ENCODE measurements at places on chromosomes 2 and 18.

GRCh38 chr18:11096411-11096810 lies 53.0 kb downstream of the PIEZO2 start:
- no peaks in the 10 kb centered on the region for H3K4me1 ChIP-seq
- H3K27me3 ChIP-seq = no peaks in the 10 kb centered on the region
- no peak overlapping the region for H3K27ac ChIP-seq
- no peak overlapping the region for H3K4me3 ChIP-seq

DNA sequence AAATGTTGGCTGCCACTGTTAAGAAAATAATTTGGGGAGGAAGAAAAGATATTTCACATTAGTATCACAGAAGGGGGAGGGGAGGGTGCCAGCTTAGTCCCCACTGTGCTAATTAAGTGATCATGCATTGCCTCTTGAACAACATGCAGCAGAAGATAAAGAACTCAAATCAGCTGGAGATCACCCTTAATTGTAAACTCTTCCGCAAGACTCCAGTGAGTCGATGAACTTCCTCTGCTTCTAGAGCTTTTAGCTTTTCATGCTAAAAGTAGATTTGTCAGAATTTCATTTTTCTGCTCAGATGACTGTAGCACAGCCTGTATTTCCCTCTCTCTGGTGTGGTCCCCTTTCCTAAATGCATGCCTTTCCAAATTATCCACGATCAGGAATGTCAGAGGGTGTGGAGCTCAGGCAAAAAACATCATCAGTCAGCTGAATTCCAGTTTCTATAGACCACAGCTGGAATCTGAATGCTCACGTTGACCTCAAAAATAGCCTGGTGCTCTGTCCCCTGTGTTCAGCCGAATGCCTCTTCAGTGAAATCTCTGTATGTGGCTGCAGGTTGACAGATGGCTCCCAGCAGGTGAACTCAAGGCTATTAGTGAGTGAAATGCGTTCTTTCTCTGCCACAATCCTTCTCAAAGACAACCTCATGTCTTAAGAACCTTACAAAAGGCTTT lies 156.8 kb upstream of the UNC80 start:
- H3K27ac ChIP-seq = no peak overlapping the region
- H3K4me1 ChIP-seq = no peaks in the 10 kb centered on the region
- H3K4me3 ChIP-seq = no peak overlapping the region
- no peaks in the 10 kb centered on the region for H3K36me3 ChIP-seq

DNA sequence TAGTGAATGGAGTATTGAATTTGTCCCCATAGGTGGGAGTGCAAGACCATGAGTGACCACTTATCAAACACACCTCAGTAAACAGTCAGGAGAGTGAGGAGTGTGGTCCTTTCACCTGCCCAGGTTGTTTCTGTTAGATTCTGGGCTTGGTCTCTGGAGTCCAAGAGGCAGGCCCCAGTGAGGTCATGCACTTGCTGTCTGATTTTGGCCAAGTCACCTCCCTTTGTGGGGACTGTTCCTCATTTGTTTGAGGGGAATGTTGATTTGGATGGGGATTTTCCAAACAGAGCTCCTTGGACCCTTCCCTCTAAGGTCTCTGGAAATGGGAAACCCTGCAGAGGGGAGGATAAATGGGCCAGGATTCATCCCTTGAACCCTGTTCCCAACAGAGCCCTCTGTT lies 7.3 kb downstream of the IL1RN start:
- no peaks in the 10 kb centered on the region for H3K36me3 ChIP-seq
- H3K4me1 ChIP-seq = no peaks in the 10 kb centered on the region
- no peak overlapping the region for H3K27ac ChIP-seq
- no peak overlapping the region for H3K4me3 ChIP-seq

DNA sequence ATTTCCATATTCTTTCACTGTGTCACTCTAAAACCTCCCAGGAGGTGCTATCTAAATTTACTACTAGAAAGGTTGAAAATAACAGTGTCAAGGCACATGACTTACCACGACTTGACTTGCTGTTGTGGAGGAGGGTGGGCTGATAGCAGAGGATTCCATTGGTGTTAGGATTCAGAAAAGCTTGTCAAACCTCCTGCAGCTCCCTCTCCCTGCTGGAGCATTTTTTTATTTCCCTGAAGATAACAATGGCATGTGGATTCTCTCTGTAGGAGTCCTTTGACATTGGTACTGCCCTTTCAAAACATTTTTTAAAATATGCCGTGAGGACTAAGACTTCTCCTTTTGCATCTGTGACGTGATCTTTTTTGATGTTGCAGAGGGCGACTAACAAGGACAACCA lies 696.9 kb upstream of the GYPC start:
- H3K27ac ChIP-seq = no peak overlapping the region
- no peak overlapping the region for H3K4me3 ChIP-seq
- H3K27me3 ChIP-seq = no peaks in the 10 kb centered on the region
- DNase-seq = no peak
- H3K4me1 ChIP-seq = no peaks in the 10 kb centered on the region
- no peaks in the 10 kb centered on the region for H3K36me3 ChIP-seq

DNA sequence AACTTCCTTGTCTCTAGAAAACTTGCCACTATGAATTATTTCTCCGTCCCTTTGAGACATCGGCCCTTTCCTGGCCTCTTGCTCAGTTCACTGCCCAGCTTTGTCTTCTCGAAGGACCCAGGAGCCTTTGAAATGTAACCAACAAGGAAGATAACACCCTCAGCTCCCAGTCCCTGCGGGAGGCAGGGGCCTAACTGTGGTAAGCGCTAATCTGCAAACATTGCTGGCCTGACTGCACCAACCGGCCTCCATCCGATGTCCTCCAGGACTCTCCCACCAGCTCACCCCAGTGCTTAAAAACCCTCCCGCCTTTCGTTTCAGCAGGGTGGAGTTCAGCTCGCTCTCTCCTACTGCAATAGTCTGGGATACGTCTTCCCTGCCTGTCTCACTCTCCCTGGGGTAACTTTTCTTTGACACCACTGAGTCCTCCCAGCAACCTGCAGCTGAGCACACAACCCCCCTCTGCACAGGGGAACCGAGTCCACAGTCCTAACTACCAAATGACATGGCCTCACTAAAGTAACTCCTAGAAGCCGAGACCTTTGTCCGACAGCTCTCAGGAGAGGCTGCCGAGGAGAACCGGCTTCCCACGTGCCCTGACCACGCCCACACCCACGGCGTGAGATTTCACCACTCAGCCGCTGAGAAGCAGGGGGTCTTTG lies 76.1 kb downstream of the MBP start:
- DNase-seq = no peak
- peaks cover 38% of the 10 kb centered on the region for H3K4me1 ChIP-seq
- no peaks in the 10 kb centered on the region for H3K36me3 ChIP-seq
- no peak overlapping the region for H3K27ac ChIP-seq
- no peaks in the 10 kb centered on the region for H3K27me3 ChIP-seq
- H3K4me3 ChIP-seq = no peak overlapping the region
